ENCODE measurements at places on chromosomes 1 and 21. TPM values are rescaled to one million over a fixed set of nuclear protein-coding genes. Genes with fewer than 3 reads are reported as not detected.

Gene IGSF21
- 0.27 TPM for polyA plus RNA-seq

GRCh38 chr1:178649582-178650350, 75.3 kb upstream of the RALGPS2 start:
- no peak for DNase-seq

Gene PRR9
- not detected for polyA plus RNA-seq

DNA sequence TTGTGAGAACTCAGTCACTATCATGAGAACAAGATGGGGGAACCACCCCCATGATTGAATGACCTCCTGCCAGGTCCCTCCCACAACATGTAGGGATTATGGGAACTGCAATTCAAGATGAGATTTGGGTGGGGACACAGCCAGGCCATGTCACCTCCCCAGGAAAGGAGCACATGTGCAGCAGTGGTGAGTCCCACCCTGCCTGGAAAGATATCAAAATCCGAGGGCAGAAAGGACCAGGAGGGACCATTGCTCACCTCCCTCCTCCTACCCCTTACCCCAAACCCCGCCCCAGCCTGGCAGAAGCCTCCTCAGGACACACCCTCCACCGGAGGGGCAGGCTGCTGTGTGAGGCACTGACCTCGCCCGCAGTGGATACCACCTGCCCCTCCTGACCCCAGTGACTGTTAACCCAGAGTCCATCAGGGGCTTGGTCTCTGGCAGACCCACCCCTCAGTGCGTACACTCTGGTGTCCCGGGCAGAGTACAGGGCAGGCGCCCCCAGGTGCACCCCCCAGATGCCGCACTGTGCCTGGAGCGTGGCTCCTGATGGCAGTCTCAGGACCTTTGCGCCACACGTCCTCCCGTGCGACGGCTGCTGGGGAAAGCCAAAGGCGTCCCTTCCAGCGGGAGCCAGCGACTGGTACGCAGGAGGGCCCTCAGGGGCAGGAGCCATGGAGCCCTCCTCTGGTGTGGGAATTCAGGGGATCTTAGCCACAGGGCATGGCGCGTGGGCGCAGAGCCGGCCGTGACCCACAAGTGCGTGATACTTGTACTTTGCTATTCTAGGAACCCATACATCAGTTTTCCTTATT, 20.9 kb downstream of the PDXK start:
- DNase-seq, result no peak

DNA sequence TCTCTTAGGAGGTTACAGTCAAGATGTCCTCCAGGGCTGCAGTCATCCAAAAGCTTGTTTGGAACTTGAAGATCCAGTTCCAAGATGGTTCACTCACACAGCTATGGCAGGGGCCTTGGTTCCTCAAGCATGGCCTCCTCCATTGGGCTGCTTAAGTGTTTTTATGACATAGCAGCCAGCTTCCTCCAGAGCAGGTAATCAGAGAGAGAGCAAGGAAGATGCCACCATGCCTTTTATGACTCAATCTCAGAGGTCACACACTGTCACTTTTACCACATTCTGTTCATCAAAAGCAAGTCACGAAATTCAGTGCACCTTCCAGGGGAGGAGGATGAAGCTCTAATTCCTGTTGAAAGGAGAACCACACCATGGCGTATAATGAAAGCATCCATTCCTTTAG, 17.1 kb downstream of the ELAPOR1 start:
- no peak for DNase-seq

GRCh38 chr1:246760422-246761347, 36.5 kb downstream of the SCCPDH start:
- DNase-seq, result no peak

GRCh38 chr1:203026666-203027663, 674 bp downstream of the PPFIA4 start:
- DNase-seq, result no peak

- DNase-seq, result no peak
Measured at GRCh38 chr21:24045775-24046215, 1561.5 kb downstream of the MRPL39 start.

- DNase-seq, result no peak
Measured at GRCh38 chr1:99600782-99601181, 45.1 kb upstream of the PALMD start.

GRCh38 chr21:43936247-43936967, 71.4 kb downstream of the AGPAT3 start:
- DNase-seq, result no peak

Gene ANXA9
- polyA plus RNA-seq, result 21.5 TPM

GRCh38 chr1:179925922-179926849, 28.4 kb upstream of the CEP350 start:
- no peak for DNase-seq

DNA sequence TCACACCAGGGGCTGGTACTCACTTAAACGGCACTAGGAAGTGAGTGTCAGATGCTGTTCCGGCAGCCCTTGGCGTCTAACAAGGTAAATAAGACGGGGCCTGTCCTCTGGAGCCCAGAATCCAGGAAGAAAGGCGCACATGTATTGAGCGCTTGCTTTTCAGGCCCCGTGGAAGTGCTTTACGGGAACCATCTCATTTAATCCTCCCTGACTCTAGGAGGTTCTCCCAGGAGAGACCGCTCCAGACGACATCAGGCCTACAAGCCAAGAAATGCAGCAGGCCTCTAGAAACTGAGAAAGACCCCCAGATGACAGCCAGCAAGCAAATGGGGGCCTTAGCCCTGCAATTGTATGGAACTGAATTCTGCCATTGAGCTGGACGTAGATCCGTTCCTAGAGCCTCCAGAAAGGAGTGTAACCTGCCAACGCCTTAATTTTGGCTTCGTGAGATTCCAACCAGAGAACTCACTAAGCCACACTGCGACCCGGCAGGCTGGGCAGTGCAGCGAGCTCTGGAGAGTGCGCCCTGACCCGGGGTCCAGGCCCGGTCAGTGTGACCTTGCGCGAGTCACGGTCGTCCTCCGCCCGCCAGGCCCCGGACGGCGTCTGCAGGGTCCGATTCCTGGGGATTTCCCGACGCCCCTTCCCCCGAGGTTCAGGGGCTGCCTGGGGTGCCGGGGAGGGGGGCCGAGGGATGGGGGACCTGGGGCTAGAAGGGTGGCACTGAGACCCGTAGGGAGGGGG, 532 bp upstream of the MANEAL start:
- no peak for DNase-seq

DNA sequence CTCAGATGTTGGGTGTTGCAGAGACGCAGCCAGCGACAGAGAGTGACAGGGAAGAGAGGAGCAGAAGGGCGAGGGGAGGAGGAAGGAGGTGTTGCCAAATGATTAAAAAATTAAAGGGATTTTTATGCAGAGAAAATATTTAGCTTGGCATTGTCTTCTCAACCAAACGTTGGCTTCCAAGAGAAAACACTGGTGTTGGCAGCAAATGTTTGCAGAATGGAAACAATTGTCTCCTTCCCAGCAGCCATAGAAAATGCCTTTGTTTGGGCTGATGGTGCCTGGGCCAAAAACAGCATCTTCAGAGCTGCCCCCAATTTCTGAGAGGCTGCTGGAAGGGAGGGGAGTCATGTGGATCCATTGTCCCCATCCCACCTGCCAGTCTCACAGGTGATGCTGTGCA, 29.7 kb upstream of the GRIK3 start:
- DNase-seq, result no peak

Gene CASQ2
- polyA plus RNA-seq, result 0.42 TPM

Gene KRTAP19-3
- not detected for polyA plus RNA-seq

Gene SYT14
- 0.29 TPM for polyA plus RNA-seq

Gene TMEM269
- polyA plus RNA-seq, result 0.83 TPM

Gene CELA2A
- polyA plus RNA-seq, result not detected

DNA sequence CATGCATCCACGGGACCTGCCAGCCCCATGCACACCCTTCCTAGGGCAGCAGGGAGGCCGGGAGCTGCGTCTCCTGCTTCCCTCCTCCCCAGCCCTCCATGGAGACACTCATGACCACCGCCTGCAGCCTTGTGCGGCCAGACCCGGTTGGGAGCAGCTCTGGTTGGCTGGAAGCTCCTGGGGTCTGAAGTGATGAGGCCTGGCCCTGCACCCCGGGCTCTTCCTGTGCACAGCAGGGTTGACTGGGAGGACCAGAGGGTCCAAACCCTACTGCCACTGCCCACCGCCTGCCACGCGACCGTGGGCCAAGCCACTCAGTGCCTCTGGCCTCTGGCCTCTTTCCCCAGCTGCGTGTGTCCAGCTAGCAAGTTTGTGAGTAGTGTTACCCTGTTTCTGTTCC, 111.1 kb upstream of the COL6A1 start:
- no peak for DNase-seq

DNA sequence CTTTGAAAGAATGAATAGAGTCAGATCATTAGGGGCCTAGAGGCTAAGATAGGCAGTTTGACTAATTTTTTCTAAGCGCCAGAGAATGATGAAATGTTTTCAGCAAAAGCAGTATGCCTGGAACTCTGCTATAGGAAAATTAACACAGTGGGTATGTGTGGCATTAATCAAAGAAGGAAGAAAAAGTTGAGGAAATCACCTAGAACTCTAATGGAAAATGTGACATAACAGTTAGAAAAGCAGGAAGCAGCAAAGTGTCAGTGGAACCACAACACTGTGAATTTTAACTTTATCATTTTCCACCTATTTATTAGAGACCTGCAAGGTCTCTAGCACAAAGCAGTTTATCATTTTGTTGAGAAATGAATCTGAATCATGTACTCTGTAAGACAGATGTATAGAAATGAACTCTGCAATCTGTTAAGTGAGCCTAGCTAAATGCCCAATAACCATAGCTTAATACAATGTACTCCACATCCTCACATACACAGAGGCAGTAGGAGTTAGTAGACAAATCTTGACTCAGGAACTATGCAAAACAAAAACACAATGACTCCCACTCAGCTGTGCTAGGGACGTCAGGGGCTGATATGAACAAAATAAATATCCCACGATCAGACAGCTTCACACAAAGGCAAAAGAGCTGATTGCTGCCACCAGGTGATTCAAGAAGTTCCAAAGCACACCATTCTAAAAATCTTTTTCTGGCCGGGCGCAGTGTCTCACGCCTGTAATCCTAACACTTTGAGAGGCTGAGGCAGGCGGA, 500.7 kb upstream of the NFIA start:
- DNase-seq, result no peak

Gene CD1E
- not detected for polyA plus RNA-seq

Gene HEATR1
- 30.5 TPM for polyA plus RNA-seq

- no peak for DNase-seq
Measured at GRCh38 chr1:87941337-87941946, 612.8 kb downstream of the LMO4 start.

Gene WNT2B
- 56.0 TPM for polyA plus RNA-seq

GRCh38 chr1:1185101-1185765, 11.6 kb downstream of the TTLL10 start:
- no peak for DNase-seq

Gene CHRM3
- polyA plus RNA-seq, result 7.9 TPM

Gene KIF26B
- polyA plus RNA-seq, result 32.4 TPM

DNA sequence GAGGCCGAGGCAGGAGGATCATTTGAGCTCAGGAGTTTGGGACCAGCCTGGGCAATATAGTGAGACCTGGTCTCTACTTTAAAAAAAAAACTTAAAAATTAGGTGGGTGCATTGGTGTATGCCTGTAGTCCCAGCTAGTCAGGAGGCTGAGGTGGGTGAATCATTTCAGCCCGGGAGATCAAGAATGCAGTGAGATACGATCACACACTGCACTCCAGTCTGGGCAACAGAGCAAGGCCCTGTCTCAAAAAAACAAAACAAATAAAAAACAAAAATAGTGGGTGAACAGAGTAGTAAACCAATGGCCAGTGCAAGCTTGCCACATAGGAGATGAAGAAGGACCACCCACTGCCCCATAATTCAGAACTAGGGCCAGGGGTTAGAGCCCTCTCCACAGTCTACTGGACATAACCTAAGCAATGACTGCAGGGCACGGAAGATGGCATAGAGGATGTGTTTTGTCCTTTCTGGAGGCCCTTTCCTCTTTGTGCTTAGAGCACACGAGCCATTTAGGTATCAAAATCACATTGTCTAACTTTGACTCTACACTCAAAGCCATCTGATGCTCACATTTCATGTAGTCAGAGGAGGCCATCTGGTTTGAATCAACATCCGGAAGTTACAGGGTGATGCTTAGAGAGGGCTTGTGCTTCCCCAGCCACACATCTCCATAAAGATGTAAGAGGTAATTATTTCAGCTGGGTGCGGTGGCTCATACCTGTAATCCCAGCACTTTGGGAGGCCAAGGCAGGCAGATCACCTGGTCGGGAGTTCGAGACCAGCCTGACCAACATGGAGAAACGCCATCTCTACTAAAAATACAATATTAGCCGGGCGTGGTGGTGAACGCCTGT, 12.6 kb downstream of the CD2 start:
- DNase-seq, result no peak

DNA sequence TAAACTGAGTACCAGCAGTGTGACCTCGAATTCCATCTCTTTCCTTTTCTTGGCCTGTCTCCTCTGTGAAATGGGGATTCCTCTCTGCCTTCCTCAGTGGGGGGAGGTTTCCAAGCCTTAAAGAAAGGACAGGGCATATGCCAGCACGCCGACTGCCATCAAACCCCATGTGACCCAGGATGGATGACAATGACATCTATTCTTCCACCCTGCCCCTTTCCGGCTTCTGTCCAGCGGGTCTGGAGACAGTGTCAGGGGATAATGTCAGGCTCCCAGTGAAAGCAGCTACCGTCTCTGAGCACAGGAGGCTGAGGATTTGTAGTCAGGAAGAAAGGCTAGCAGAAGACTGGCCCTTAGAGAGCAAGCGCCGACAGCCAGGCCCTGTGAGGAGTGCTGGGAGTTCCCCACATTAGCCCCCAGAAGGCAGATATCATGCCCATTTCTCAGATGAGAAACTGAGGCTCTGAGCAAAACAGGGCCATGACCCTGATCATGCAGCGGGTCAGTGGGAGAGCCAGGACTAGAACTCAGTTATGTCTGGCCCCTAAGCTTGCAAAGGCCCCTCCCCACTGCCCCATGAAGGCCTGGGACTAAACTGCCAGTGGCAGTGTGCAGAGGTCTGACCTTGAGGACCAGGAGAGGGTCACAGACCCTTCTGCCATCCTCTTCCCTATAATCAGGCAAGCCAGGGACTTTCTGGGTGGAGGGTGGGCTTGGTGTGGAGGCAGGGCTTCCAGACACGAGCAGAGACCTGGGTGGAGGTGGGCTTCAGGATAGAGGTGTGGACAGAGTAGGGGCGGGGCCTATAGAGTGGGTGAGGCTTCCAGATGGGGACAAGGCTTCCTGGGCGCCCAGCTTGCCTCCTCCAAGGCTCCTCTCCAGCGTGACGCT, 30.1 kb downstream of the CDCA8 start:
- DNase-seq, result no peak

DNA sequence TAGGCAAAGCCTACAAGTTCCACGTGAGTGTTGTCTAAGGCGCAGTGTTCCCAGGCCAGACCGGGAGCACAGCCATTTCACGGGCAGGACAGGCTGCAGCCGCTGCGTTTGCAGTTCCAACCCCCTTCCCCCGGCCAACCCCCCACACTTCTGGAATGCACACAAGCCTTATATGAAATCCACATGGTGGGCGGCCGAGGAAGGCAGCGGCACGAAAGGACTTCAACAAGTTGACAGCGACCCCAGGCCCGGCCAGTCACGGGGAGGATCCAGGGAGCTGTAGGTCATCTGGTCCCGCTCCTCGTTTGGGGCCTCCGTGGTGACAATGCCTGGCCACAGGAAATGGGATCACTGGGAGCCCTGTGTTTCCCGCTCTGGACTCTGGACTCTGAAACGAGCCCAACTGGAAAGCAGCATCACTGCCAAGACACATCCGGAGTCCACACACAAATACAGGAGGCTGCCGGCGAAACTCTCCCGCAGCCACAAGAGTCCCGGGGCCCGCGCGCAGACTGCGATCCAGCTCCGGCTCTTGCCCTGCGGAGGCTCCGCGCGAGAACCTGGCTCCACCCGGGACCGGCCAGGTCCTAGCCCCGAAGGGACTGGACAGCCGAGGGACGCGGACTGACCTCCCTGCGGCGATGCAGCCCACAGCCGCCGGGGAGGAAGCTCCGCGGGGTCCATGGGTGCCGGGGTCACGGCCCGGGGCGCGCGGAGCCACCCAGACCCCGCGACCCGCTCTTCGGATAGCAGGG, 794 bp downstream of the NID1 start:
- DNase-seq, result no peak

Gene TMEM51
- polyA plus RNA-seq, result 20.0 TPM

Measured in left renal pelvis (tissue), 4 donors.